ENCODE measurements at places on chromosomes 6 and 20.

GRCh38 chr6:163712566-163712961, 298.0 kb downstream of the QKI start:
- DNase-seq = no peak

DNA sequence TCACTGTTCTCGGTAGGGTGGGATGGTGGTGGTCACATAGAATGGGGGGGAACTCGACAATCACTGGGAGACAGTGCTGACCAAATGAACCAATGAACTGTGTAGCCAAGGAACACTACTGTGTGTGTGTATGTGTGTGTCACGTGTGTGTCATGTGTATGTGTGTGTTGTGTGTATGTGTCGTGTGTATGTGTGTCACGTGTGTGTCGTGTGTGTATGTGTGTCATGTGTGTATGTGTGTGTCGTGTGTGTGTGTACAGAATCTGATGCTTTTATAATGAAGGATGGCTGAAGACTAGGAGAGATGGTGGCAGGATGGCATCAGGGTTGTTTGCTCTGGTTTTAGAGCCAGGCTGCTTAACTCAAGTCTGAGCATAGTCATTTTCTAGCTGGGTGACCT, 99.1 kb upstream of the DUSP22 start:
- no peak for DNase-seq

DNA sequence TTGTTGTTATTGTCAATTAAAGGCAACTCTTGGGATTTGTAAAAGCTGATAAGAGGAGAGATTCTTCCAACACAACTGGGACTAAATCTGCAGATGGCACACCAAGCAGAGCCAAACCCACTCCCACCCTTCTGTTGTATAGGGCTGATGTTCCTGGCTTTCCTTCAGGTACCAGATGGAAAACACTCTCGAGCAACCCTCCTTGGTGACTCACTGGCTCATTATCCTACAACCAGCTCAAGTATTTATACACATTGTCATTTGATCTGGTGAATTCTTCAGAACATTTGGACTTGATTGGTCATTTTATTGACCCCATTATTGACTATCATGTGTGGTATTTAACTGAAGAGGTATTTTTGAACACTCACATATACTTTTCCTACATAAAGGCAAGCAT, 190.3 kb upstream of the PCSK2 start:
- no peak for DNase-seq

- DNase-seq = no peak
Observed at GRCh38 chr6:17957498-17957897, 29.9 kb downstream of the KIF13A start.

- no peak for DNase-seq
Observed at GRCh38 chr6:12873691-12874090, 157.1 kb downstream of the PHACTR1 start.

- no peak for DNase-seq
Observed at GRCh38 chr6:100464162-100464851, 414 bp downstream of the SIM1 start.

- DNase-seq = no peak
Observed at GRCh38 chr6:132087391-132087790, 136.2 kb upstream of the CCN2 start.

DNA sequence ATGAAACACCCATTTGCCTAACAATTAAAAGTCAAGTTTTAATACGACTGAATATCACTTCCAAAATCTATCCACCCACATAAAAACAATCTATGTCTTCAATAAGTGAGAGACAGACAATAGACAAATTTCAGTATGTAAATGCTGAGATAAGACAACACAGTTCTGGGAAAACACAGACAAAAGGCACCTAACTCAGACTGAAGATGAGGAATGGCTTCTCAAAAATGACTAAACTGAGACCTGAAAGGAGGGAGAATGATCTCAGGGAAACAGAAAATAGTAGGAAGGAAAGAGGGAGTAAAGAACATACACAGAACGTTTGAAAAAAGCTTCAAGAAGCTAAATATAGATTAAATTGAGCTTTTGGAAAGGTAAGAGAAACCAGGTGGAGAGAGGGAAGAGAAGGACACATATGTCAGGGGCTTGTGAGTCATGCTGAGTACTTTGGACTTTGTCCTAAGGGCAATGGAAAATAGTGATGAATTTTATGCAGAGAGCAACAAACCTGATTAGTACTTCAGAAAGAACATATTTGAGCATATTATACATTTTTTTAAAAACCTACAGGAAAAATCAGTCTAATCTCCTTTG, 16.1 kb downstream of the LMBRD1 start:
- no peak for DNase-seq

- no peak for DNase-seq
Observed at GRCh38 chr20:11796026-11796425, 121.7 kb upstream of the BTBD3 start.

GRCh38 chr6:170522565-170523183, 30.4 kb downstream of the PSMB1 start:
- DNase-seq = no peak

All from amniotic stem cell (primary cell).